ENCODE measurements at places on chromosomes 3 and 15. TPM values are rescaled to one million over a fixed set of nuclear protein-coding genes. Genes with fewer than 3 reads are reported as not detected.

GRCh38 chr3:78604341-78604740 is 1163.5 kb downstream of the ROBO1 start:
- DNase-seq: no peak

DNA sequence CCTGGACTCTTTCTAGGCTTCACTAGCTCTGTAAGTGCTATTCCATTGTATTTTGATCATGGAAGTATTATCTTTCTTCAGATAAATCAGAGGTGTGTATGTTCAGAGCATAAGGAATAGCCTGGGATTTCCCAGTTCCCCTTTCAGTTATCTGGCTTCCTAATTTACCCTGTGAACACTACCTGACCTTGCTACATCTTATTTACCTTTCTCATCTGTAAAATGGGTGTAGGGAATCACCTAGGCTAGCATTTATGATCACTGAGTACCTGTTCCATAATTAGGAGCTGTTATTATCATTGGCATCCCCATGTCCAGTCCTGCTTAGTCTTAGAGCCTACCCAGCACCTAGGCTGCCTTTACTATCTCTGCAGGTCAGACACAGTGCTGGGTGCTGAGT is 149.3 kb upstream of the NR2F2 start:
- no peak for DNase-seq

DNA sequence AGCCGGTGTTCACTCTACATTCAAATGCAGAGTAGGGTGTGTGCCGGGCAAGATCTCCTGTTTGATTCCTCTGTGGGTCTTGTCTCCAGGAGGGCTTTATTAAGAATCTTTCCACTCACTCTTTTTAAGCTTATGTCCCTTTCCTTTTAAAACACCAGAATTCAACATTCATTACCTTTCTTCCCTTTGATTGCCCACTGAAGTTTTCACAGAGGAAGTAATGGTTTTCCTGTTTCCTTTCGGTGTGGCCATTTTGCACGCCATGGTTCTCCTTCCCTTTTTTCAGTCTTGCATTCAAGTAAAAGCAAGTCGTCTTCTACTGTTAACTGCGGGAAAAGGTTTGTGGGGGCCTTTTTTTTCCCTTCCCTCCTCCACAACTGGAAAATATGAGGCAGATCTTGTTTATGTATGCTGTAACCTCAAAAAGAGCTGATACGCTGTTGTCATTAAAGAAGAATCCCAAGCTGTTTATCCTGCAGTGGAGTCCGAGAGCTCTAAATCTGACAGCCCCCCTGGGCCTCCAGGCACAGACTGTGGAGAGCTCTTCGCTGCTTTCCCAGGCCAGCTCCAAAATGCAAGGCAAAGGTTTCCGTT is 40.5 kb downstream of the FILIP1L start:
- DNase-seq: peak; percentile 65

The RTP1 gene
- not detected for polyA plus RNA-seq

GRCh38 chr3:61194892-61195538 is 56.2 kb downstream of the FHIT start:
- DNase-seq: no peak

The HYKK gene
- polyA plus RNA-seq: 4.9 TPM

GRCh38 chr15:72341361-72341760 is 21.4 kb upstream of the CELF6 start:
- no peak for DNase-seq

The CNBP gene
- polyA plus RNA-seq: 453 TPM

DNA sequence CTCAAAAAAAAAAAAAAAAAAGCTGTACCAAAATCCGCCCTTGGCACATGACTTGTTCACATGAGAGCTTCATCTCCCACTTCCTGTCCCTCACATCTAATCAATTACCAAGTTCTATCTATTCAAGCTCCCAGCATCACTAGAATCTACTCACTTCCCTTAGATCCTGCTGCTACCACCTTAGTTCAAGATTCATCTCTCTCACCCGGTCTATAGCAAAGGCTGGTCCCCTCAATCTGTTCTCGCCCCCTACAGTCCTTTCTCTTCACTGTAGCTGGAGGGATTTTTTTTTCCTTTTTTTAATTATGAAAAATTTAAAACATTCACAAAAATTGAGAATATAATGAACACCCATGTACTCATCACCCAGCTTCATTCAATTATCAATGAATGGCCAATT is 16.7 kb upstream of the GPR160 start:
- DNase-seq: no peak

DNA sequence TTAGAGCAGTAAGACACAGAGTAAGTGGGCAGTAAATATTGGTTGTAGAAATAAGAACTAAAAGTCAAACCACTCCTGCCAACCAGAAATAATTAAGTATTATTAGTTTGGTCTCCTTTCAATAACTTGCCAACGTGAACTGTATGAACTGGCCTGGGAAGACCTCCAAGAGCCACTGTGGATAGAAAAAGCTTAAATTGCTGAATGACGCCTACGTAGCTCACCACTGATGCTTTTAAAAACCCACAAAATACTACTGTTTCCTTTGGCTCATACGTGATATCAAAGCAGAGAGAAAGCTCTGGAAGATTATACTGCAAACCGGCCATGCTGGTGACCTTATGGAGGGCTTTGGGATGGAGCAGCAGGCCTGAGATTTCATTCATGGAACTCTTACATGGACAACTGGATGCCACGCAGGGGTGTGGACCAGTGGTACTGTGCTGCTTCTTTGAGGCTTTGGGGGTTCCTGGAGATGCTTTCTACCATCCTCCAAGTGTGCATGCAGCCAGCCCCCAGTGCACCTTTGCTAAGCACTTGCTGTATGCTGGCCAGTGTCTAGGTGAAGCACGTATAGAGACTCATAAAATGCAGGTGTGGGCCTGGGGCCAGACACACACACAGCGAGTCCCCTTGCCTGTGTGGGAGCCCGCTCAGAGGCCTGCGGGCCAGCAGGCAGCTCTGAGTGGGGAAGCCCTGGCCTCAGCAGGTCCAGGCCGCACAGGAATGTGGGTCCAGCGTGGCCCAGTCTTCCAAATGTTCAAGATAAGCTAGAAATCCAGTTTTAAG is 66.8 kb downstream of the ABTB1 start:
- DNase-seq: peak; percentile 50

GRCh38 chr3:150168698-150169097 is 198.0 kb upstream of the PFN2 start:
- peak; percentile 57 for DNase-seq

- DNase-seq: no peak
Measured at GRCh38 chr15:70092464-70093027, 5.2 kb downstream of the TLE3 start.

GRCh38 chr3:16134173-16134928 is 40.1 kb upstream of the GALNT15 start:
- DNase-seq: no peak

The LMCD1 gene
- polyA plus RNA-seq: 43.4 TPM

The ARRDC4 gene
- 22.5 TPM for polyA plus RNA-seq

DNA sequence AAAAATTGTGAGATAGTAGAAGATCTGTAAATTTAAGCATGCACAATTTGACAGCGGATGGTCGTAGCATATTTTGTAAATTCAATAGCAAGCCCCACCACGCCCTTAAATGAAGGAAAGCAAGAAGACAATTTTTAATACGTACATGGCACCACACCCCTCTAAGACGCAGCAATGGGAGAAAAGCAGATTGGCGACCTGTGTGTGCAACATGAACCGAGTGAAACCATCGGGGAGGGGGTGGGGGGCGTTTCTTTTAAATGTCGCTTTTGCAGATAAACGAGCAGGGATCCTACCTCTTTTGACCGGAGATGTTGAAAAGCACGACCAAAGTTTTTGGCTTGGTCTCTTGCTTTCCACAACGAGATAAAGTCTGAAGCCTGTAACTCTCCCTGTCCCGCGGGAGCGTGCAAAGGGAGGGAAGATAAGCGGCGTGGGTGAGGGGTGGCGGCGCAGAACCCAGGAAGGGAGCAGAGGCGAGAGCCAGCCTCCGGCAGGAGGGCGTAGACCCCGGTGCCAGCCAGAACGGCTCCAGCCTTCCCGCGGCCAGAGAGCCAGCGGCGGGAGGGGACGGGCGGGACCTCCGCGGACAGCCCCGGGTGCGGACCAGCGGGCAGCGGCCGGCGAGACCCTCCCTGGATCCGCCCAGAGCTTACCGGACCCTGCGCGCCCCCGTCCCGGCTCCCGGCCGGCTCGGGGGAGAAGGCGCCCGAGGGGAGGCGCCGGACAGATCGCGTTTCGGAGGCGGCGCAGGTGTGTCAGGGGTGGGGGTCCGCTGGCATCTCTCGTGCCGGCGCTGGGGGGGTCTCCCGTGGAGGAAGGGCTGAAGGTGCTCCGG is at the start of gene CHL1:
Gene CHL1, plus strand, starts transcription at position 453 of the 838 bp plus-strand sequence. CDS start 123,014 bp downstream, outside the sequence.
- DNase-seq: peak; percentile 34

- DNase-seq: no peak
Measured at GRCh38 chr3:139561255-139561817, 21.8 kb upstream of the RBP1 start.

- no peak for DNase-seq
Measured at GRCh38 chr3:23987356-23987755, 42.3 kb downstream of the NR1D2 start.

DNA sequence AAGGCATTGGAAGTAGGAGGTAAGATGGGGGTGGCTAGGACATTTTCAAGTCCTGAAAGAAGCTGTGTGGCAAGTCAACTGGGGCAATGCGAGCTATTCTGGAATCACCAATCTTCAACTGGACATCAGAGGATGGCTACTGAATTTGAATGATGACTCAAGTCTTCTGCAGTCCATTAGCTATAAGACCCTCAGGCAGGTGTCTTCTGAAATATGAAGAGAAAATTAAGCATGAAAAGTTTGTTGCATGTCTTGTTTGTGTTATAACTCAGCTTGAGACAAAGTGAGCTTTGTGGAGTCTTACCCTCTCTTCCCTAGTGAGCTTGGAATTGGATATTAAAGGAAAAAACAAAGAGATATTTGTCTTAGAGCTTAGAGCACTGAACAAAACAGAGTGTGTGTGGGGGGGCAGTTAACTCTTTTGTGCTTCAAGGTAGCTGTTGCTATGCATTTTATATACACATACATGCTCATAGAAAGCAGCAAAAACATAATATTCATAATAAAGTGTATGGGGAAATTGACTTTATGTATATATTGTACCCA is 979.1 kb downstream of the MCTP2 start:
- no peak for DNase-seq

GRCh38 chr15:44188795-44189194 is 6.3 kb downstream of the FRMD5 start:
- DNase-seq: no peak

The C3orf49 gene
- polyA plus RNA-seq: not detected

The ADAMTS7 gene
- 40.3 TPM for polyA plus RNA-seq

- no peak for DNase-seq
Measured at GRCh38 chr15:98903377-98904018, 104.1 kb downstream of the PGPEP1L start.

DNA sequence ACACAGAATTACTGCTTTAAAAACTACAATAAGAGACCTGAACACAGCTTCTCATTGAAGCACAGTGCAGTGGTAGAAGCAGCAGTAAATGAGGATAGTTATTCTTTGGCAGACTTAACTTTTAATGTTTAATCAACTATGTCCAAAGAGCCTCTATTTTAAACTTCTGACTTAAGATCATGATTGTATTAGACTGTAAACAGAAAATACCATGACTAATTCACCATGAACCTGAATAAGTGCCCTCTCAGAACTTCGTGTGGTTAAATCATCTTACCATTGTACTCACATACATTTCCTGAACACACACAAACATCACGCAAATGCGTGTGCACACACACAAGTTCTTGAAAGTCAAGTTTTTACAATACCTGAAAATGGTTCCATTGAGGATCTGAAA is 13.9 kb downstream of the CEP152 start:
- no peak for DNase-seq

GRCh38 chr3:87949189-87949878 is 109.5 kb downstream of the CGGBP1 start:
- DNase-seq: no peak

DNA sequence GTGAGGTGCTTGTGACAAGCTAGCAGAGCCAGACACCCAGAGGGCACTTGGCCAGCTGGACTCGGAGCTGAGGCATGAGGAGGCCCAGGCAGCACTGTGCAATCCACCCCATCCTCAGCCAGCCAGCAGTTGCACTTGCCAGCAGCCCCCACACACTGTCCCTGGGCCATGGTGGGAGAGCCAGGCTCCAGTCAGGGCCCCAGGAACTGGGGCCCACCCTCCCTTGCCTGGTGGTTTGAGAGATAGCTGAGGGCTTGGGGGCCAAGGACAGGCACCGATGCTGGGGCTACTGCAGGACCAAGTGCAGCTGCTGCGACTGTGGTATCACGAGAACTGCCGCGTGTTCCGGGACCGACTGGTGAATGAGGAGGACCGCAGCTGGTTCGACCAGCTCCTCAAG is 63.5 kb downstream of the DNAH1 start:
- DNase-seq: no peak

The FBXW12 gene
- polyA plus RNA-seq: not detected

The ADGRG7 gene
- not detected for polyA plus RNA-seq

DNA sequence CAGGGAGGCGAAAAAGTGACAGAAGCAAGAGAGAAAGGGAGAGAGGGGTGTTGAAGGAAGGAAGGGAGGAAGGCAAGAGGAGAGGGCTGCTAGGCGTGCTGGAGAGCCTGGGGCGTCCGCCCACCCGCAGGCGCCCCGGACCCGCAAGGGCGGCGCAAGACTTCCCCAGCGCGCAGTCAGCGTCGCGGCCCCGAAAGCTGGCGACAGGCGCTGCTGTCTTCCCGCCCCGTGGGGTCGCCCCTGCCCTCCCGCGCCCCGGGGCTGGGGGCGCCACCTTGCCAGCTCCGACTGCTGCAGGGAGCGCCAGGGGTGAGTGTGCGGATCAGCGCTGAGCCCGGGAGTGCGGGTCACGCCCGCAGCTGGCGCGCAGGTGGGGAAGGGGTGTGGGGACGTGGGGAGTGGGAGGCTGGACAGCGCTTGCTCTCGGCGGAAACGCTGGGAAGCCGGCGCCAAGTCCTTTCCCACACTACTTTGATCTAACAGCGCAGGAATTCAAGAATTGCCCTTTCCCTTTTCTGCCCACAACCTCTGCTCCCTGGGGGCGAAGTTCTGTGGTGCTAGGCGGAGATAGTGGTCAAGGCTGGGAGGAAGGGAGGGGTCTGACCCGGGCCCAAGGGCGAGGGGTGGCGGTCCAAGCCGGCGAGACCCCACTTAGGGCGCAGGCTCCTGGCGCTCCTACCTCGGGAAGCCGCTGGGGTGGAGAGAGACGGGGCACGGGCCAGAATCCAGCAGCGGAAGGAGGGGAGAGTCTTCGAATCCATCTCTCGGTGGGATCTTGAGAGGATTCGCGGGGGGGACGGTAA is 266.1 kb downstream of the CGGBP1 start:
- peak; percentile 15 for DNase-seq

The LYZL4 gene
- not detected for polyA plus RNA-seq

The ZNF502 gene
- 2.0 TPM for polyA plus RNA-seq
